G401 (cell line): ENCODE measurements at places on chromosomes 4 and X. TPM values are rescaled to one million over a fixed set of nuclear protein-coding genes. Genes with fewer than 3 reads are reported as not detected.

DNA sequence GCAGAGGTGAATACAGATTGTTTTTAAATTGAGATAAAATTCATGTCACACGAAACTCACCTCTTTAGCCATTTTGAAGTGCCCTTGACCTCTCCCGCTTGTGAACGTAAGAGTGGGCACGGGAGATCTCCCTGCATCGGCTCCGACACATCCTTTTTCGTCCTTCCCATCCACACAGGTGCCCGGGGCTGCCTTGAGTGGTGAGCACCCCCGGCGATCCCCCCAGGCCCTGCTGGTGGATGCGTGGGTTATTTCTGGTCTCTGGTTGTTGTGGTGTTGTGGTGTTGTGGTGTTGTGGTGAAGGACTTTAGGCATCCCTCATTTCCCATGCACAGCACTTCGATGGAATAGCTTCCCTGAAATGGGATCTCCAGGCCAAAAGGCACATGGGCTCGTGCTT, 46.1 kb downstream of the PSAPL1 start:
- DNase-seq: no peak

DNA sequence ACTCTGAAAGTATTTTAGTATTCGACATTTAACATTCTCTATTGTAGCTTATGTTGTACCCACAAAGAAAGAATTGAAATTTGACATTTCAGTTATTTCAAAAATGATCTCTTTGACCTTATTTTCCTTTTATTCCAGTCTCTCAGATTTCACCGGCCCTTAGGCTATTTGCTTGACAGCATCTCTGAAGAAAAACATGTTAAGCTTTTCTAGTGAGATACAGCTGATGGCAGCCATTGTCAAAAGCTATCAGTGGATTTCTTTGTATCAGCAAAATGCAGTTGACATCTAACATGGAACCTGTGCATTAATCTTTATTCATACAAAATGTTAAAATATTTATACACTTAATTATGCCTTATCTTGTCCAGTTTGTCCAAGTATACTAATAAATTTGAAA, 16.7 kb downstream of the ZAR1 start:
- no peak for DNase-seq

DNA sequence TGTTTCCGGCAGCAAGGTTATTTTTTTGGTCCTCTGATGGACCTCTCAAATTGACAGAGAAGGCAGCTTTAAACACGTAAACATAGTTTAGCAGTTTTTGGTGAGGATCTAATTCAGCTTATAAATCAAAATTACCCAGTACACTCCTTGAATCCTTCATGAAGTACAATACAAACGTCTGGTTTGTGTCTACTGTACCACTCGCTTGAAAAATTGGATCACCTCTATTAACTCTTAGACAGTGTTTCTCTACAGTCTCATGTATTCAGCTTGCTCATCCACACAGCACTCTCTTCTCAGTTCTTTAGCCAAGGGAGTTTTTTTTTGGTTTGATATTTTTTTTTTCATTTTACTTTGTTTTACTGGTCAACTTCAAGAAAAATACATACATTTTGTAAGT, 113.5 kb downstream of the RNF150 start:
- DNase-seq: no peak

DNA sequence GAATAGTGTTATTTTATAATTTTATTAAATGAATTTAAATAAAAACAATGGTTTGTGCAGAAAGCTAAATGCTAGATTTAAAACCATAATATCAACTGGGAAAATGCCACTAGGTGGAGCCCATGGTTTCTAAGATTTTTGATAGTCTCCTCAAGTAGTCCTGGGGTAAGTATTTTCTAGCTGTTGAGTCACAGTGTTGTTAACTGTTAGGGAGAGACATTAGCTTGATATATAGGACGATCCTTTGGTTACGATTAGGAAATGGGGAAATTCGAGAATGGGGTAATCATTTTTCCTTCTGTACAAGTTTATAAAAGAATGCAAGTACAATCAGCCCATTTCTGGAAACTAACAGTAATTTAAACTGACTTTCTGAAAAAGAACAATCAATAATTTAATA, 378.4 kb downstream of the ANKRD50 start:
- DNase-seq: peak; percentile 34

DNA sequence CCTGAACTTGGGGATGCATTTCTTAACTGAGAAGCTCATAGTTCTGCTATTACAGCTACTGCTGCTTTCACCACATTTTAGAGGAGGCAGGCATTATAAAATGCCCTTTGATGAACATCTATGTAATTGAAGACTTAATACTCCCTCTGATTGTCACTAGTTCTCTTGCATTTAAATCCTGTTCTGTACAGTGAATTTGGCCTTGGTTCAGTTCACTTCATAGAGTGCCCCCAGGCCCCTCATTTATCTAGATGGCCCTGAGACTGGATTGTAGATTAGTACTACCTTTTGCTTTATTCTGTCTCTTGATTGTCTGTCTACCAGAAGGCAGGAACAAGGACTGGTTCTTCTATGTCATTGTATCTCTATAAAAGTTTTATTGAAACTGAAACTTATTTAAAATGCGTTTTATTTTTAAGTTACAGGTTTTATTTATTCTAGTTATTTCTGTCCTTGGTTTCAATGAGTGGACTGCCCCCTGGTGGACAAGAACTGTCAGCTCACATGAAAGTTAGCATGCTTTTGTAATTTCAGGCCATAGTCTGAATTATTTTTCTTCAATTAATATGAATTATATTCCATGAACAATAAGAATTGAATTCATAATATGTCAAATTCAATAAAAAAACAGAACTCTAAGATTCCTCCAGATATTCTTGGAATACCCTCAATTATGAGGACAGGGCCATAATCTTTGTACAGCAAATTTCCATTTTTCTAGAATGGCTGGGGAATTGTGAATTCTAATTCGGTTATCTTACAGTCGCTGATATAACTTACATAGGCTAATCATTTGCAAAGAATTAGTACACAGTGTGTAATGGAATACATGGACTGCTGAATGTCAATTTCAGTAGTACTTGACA, 47.2 kb upstream of the TMEM33 start:
- DNase-seq: peak; percentile 45

SPATA4 gene
- not detected in 2 replicates for total RNA-seq
